ENCODE measurements at places on chromosomes 7 and 10. TPM values are rescaled to one million over a fixed set of nuclear protein-coding genes. Genes with fewer than 3 reads are reported as not detected.

Gene GIMAP2
- 2.5 TPM for total RNA-seq

Gene ZNF92
- total RNA-seq = 5.9 TPM

Gene NANOS1
- 0.96 TPM for total RNA-seq

Gene CDK5
- total RNA-seq = 18.9 TPM

Gene GHRHR
- total RNA-seq = not detected

Gene SMKR1
- total RNA-seq = not detected

Gene SLC16A12
- 0.56 TPM for total RNA-seq

Gene MMD2
- total RNA-seq = not detected

Gene SH2B2
- 1.2 TPM for total RNA-seq

Gene AP1S1
- total RNA-seq = 216 TPM

Gene CALML5
- total RNA-seq = not detected

Gene TEX36
- total RNA-seq = not detected

Gene LIPJ
- not detected for total RNA-seq

Gene ASB4
- not detected for total RNA-seq

Gene LBX1
- total RNA-seq = not detected

Gene PRSS1
- not detected for total RNA-seq

Gene STEAP1B
- 25.3 TPM for total RNA-seq

Gene PPP1R9A
- 0.56 TPM for total RNA-seq

Gene PRKAR2B
- 1.3 TPM for total RNA-seq

Gene CCDC6
- 25.4 TPM for total RNA-seq

Gene MBL2
- total RNA-seq = not detected

Gene BAMBI
- 8.6 TPM for total RNA-seq

Gene GPNMB
- 50.5 TPM for total RNA-seq

Gene ADRA2A
- under 0.01 TPM for total RNA-seq

Gene KIAA1217
- 2.3 TPM for total RNA-seq

Gene CASD1
- 11.9 TPM for total RNA-seq

Gene C10orf105
- total RNA-seq = not detected

Gene COL13A1
- total RNA-seq = 44.3 TPM

Gene AQP1
- total RNA-seq = 152 TPM

Gene ASIC3
- total RNA-seq = under 0.01 TPM

Gene UFSP1
- 6.8 TPM for total RNA-seq

Gene TUBB8
- not detected for total RNA-seq

Gene KIAA1549
- total RNA-seq = 0.56 TPM

Gene CDK1
- 84.0 TPM for total RNA-seq

Gene SH2D4B
- total RNA-seq = under 0.01 TPM

Gene PNLIPRP3
- not detected for total RNA-seq

Gene HEPACAM2
- total RNA-seq = 0.28 TPM

Gene OPN4
- not detected for total RNA-seq

Gene IL15RA
- total RNA-seq = 3.7 TPM

Gene MSS51
- 2.3 TPM for total RNA-seq

Gene GBX1
- total RNA-seq = not detected

Gene SLC39A12
- total RNA-seq = not detected

Gene GTF2IRD2
- total RNA-seq = 1.3 TPM

Gene CYP26C1
- total RNA-seq = under 0.01 TPM

Gene CALHM3
- total RNA-seq = not detected

Gene CXCL12
- total RNA-seq = 75.3 TPM

Gene NUPR2
- total RNA-seq = not detected

Gene PKD1L1
- 0.28 TPM for total RNA-seq

Gene MMRN2
- total RNA-seq = 9.0 TPM

Gene BTBD16
- under 0.01 TPM for total RNA-seq

Gene CALD1
- total RNA-seq = 1,050 TPM

Gene NEUROD6
- total RNA-seq = not detected

Gene SYPL1
- 44.7 TPM for total RNA-seq

Gene SFMBT2
- 0.19 TPM for total RNA-seq

Gene ZNF32
- total RNA-seq = 27.3 TPM

Gene SYCE1
- 0.19 TPM for total RNA-seq

Gene SFTPA1
- total RNA-seq = not detected

Gene ING3
- 16.7 TPM for total RNA-seq

Data from regular cardiac myocyte (primary cell).